Central memory CD4-positive, alpha-beta T cell (primary cell): ENCODE measurements at places on chromosomes 13 and 19.
A peak's percentile ranks its signal among the peaks of the same experiment; 100 is the strongest.

GRCh38 chr13:33637978-33638743, 179.8 kb upstream of the RFC3 start:
- DNase-seq: no peak

- DNase-seq: no peak
Measured at GRCh38 chr13:19864746-19865309, 1.4 kb upstream of the ZMYM5 start.

- no peak for DNase-seq
Measured at GRCh38 chr13:105991622-105992277, 543.7 kb downstream of the EFNB2 start.

- DNase-seq: no peak
Measured at GRCh38 chr13:39567569-39567968, 35.4 kb downstream of the LHFPL6 start.

GRCh38 chr19:49200238-49200862, 42.8 kb downstream of the TRPM4 start:
- DNase-seq: no peak

DNA sequence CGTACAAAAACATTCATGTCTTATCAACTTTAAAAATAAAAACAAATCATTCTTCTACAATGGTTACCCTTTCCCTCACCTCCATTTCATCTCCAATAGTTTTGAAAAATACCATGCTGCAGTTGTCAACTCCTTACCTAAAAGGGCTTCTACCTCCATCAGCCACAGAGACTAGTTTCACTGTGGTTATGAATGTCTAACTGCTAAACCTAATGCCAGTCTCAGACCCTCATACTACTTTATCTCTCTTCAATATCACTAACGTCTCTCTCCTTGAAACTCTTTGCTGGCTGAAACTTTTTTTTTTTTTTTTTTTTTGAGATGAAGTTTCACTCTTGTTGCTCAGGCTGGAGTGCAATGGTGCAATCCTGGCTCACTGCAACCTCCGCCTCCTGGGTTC, 27.1 kb downstream of the LNX2 start:
- no peak for DNase-seq

DNA sequence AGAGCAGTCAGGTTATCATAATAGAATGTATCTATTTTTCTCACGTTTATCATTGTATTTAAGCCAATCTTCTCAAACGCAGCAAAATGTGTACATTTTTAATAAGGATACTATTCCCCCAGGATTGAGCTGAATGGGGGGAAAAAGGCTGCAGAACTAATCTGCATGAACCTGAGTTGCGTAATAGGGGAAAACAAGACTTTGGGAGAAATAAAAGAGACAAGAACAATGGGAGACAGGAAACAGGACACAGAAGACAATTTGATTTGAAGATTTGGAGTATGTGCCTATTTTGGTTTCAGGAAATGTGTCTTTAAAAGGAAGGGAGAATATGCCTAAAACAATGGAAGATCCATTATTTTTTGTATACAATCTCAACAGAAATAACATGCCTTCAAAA, 844.5 kb downstream of the DIAPH3 start:
- no peak for DNase-seq

- DNase-seq: no peak
Measured at GRCh38 chr13:85411591-85411990, 387.6 kb downstream of the SLITRK6 start.

DNA sequence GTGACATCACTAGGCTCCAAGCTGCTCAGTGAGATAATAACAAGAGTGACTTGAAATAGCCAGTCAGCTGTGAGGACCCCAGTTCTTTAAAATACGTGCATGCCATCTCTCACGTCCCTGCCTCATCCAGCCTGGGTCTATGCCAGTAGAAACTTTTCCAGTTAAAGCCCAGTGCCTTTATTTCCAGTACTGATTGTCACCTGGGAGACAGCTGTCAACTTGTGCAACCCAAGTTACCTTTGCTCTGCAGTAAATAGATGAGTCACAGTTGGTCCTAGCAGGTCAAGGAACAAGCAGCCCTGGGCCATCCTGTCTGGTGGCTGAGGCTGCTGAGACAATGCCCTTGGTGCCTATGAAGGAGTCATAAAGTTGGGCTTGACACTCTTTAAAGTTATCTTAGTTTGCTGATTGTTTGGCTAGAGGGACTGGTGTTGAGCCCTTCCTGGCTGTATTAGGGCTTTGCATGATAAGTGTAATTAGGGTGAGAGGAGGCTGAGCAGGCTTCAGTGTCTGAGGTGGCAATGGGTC, 228.7 kb downstream of the LACC1 start:
- DNase-seq: no peak

DNA sequence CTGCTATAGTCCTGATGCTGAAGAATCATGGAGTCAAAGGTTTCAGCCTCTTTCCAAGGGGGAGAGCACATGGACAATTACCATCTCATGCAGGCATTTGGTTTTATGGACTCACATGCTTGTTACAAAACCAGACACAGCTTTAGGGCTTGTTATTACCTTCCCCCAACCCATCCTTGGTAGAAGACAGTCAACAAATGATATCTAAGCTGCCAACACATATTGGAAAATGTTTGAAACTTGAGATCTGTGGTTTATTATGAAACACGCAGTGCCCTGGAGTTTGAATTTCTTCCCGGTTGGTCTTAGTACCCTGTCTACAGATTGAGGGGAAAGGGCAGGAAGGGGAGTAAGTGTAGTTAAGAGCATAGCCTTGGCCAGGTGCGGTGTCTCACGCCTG, 12.5 kb upstream of the CYP2A6 start:
- DNase-seq: no peak

- no peak for DNase-seq
Measured at GRCh38 chr19:40231544-40232424, 5.3 kb upstream of the CCNP start.

DNA sequence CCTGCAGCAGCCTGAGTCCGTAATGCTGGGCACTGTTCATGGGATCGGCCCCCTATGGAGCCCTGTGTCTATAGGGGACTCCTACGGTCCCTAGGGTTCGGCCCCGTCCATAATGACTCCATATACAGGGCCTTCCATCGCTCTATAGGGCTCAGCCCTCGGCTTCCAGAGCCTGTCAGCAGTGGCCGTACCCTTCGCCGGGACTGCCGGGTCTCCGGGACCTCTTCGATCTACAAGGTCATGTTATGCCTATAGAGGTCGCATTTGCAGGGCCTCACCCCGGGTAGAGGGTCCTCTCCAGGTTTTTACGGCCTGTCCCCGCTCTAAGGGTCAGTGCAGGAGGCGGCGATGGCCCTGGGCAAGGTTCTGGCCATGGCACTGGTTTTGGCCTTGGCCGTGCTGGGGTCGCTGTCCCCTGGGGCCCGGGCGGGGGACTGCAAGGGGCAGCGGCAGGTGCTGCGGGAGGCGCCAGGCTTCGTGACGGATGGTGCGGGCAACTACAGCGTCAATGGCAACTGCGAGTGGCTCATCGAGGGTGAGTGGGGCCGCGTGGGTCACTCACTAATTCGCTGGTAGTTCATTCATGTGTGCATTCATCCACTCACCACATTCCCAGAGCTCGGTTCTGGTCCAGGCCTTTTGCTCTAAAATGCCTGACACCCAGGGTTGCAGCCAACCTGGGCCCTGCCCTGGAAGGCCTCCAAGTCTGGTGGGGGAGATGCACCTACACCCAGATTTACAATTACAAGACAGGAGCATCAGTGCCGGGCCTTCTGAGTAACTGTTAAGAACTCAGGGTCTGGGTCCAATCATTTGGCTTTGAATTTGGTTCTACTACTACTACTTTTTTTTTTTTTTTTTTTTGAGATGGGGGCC, 699 bp downstream of the MEGF8 start:
- peak; percentile 17 for DNase-seq

GRCh38 chr19:51148580-51148979, 6.5 kb downstream of the SIGLEC7 start:
- DNase-seq: no peak

DNA sequence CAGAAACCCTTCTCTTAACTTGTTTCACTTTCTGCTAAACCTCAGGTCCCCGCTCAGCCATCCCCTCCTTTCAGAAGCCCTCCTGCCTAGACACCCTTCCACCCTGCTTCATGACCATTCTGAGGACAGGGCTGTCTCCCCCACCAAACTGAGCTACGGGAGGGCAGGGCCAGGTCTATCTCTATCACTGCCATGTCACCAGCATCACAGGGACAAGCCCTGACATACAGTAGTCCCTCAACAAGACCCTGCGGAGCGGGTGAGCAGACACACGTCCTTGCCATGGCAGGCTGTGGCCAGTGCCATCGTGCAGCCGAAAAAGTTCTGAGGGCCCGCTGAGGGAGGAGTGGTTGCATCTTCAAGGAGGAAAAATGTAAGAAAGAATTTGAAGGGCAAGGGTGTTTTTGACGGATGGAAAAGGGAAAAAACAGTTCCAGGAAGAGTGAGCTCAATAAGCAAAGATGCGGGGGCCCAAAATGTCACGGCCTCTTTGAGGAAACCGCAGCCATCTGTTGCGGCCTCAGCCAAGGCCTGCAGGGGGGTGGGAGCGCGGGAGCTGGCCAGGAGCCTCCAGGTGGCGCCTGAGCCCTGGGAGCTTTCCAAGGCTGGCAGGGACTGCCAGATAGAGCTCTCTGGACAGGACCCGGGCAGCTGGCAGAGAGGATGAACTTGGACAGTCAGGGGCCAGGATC, 8.1 kb downstream of the PTGIR start:
- DNase-seq: no peak

DNA sequence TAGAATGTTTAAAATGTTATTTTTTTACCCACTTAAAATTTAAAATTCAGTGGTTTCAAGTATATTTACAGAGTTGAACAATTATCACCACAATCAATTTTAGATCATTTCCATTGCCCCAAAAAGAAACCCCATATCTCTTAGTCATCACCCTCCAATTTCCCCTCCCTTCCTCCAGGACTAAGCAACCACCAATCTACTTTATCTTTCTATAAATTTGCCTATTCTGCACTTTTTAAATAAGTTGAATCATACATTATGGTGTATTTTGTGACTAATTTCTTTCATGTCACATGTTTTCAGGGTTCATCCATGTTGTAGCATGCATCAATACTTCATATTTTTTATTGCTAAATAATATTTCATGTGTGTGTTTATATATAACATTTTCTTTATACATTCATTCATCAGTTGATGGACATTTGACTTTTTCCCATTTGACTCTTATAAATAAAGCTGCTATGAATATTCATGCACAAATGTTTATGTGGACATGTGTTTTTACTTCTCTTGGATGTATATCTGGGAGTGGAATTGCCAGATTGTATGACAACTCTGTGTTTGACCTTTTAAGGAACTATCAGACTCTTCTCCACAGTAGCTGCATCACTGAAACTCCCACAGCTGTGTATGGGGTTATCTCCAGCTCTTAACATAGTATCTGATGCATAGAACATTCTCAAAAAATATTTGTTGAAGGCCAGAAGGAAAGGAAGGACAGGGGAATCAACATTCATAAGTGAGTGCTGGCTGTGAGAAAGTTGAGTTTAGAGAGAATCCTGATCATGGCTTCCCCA, 107.8 kb upstream of the OXGR1 start:
- DNase-seq: no peak

DNA sequence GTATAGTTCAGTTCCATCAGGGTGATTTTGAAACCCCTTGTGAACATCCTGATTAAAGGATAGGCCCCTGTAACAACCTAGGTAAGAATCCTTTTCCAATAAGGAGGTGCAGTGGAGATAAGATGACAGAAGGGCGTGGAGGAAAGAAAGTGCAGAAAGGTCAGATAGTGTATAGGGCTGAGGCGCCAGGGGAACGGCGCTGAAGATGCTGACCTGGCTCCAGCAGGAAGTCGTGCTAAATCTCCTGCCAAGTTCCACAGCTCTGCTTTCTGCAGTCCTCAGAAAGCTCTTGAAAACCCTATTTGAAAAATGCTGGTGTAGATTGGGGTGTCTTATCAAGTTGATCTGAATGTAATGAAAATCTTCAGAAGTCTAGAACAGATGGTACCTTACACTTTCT, 221.7 kb downstream of the COG6 start:
- no peak for DNase-seq

DNA sequence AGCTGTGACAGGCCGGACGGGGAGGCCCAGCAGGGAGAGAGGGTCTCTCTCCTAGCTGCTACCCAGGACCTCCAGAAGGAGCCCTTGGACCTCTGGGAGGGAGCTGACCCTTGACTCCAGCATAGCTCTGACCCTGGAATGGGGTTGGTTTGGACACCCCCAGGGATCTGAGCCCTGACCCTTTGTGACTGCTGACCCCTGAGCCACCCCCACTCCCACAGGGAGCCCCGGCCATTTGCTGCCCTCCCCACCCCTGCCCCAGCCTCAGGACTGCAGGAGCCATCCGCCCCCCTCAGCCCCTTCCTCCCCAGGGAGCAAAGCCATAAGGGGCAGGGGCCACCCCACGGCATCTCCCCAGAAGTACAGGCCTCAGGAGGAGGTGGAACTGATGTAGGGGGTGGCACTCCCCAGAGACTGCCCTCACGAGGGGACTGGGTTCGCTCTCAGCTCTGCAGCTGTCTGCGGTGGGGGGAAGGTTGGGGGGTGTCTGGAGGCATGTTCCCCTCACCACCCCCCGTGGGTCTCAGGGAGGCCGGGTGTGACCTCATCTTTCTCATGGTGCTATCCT, 7.0 kb downstream of the COX6B2 start:
- no peak for DNase-seq

DNA sequence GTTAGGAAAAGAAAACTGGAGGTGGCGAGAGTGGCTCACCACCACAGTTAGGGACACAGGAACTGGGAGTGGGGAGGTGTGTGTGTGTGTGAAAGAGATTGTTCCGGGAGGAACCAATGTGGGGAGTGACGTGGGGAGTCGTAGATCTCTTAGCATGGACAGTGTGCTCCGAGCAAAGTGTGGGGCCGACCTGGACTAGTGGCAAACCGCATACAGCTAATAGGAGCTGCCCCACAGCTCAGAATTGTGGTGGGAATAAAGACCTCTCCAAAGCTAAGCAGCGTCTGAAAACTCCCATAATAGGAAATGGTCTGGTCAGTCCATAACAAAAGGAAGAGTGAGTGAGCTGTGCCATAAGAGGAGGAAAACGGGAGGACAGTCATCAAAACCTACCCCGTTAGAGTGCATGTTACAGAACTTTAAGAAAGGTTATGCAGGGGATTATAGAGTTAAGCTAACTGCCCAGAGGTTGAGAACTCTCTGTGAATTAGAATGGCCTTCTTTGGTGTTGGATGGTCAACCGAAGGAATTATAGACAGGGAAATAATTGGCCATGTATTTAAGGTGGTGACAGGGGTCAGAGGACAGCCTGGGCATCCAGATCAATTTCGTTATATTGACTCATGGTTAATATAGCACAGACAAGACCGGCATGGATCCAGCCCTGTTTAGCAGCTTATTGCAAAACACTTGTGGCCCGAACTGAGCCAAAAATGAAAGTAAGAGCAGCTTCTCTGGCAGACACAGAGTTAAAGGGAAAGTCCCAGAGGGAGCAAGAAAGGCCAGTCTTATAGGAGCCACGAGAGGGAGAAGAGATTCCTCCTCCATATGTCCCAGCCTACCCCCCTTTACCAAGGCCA, 8.9 kb upstream of the SLC15A1 start:
- no peak for DNase-seq

GRCh38 chr13:76132532-76132931, 496.4 kb downstream of the LMO7 start:
- DNase-seq: no peak

GRCh38 chr19:41774515-41774980, 19.2 kb downstream of the CEACAM6 start:
- peak; percentile 77 for DNase-seq
